Progenitor cell of endocrine pancreas (in vitro differentiated cells): ENCODE measurements at places on chromosomes 3 and 15. TPM values are rescaled to one million over a fixed set of nuclear protein-coding genes. Genes with fewer than 3 reads are reported as not detected.

Gene CCDC39
- 0.22 and 0.29 TPM in 2 replicates for total RNA-seq

Gene GOLGA8M
- 0.18 TPM in 1 of 2 replicates, not detected in the other for total RNA-seq

Gene GOLGA8G
- not detected in 2 replicates for total RNA-seq

Gene HIGD2B
- not detected in 2 replicates for total RNA-seq

Gene XCR1
- total RNA-seq = not detected in 2 replicates

Gene TRIM42
- total RNA-seq = not detected in 2 replicates

Gene RPP14
- 22.9 and 26.0 TPM in 2 replicates for total RNA-seq

Gene NRROS
- 1.4 and 2.0 TPM in 2 replicates for total RNA-seq

- H3K36me3 ChIP-seq = no peaks in the 10 kb centered on the region
- H3K4me1 ChIP-seq = peaks cover 7% of the 10 kb centered on the region
- H3K4me3 ChIP-seq = no peak overlapping the region
- no peak for DNase-seq
- peaks cover 14% of the 10 kb centered on the region for H3K27me3 ChIP-seq
Measured at GRCh38 chr15:51288143-51289065, 50.0 kb downstream of the CYP19A1 start.

DNA sequence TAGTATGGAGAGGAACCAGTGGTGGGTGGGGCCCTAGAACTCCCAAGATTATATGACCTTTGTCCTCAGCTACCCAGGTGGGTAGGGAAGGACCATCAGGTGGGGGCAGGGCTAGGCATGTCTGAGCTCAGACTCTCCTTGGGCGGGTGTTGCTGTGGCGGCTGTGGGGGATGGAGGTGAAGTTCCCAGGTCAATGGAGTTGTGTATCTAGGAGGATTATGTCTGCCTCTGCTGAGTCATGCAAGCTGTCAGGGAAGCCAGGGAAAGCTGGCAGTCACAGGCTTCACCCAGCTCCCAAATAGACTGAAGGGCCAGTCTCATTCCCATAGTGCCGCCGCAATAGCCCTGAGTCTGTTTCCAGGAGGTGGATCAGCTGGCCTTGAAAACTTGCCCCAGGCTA is 139.7 kb upstream of the CFAP20DC start:
- H3K4me3 ChIP-seq = no peak overlapping the region
- H3K27ac ChIP-seq = peak overlapping the region; percentile 25
- no peaks in the 10 kb centered on the region for H3K27me3 ChIP-seq
- no peaks in the 10 kb centered on the region for H3K36me3 ChIP-seq
- DNase-seq = no peak
- H3K4me1 ChIP-seq = peaks cover 12% of the 10 kb centered on the region

- no peak overlapping the region for H3K4me3 ChIP-seq
- peaks cover 25% of the 10 kb centered on the region for H3K4me1 ChIP-seq
- H3K36me3 ChIP-seq = peaks cover 13% of the 10 kb centered on the region
- H3K27me3 ChIP-seq = no peaks in the 10 kb centered on the region
Measured at GRCh38 chr3:182921665-182922355, 58.5 kb downstream of the DCUN1D1 start.

GRCh38 chr15:67307889-67308597 is 53.5 kb downstream of the IQCH start:
- no peak overlapping the region for H3K27ac ChIP-seq
- H3K4me3 ChIP-seq = no peak overlapping the region
- DNase-seq = no peak
- no peaks in the 10 kb centered on the region for H3K36me3 ChIP-seq

DNA sequence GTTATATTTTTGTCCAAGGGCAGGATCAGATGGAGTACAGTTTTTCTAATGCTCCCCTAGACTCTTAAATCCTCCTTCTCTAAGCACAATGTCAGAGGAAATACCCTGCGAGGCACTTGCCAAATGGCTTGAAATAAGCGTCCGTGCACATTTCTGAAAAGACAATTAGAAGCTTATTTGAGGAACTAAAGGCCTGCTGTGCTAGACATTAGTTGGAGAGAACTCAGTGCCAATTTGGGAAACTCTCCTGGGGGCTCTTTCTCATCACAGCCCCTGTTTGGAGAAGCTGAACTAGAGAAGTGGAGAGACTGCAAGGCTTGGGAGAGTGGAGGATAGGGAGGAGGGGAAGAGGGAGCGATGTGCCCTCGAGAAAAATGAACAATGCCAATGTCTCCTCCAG is 247.6 kb upstream of the C2CD4B start:
- DNase-seq = no peak
- no peaks in the 10 kb centered on the region for H3K27me3 ChIP-seq
- H3K4me3 ChIP-seq = no peak overlapping the region
- H3K36me3 ChIP-seq = no peaks in the 10 kb centered on the region
- H3K27ac ChIP-seq = no peak overlapping the region
- H3K4me1 ChIP-seq = peaks cover 10% of the 10 kb centered on the region

GRCh38 chr15:101099183-101099582 is 152.7 kb downstream of the CHSY1 start:
- H3K4me1 ChIP-seq = no peaks in the 10 kb centered on the region
- no peak overlapping the region for H3K27ac ChIP-seq
- no peak for DNase-seq
- no peaks in the 10 kb centered on the region for H3K36me3 ChIP-seq

DNA sequence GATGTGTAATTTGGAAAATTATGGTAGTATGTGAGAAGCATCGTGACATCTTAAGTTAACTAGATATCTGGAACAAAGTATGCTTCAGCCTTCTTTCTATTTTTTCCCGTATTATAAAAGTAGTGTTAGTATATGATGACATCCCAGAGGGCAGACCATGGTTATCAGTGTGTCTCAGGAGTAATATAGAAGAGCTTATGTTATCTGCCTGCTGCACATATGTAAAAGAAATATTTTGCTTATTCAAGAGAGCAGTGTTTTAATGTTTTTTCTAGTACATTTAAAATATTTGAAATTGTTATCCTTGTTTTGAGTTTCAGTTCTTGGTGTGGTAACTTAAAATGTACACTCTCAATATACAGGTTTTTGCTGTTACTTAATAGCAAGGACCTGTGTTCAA is 24.1 kb downstream of the PLCL2 start:
- no peak overlapping the region for H3K27ac ChIP-seq
- H3K4me3 ChIP-seq = no peak overlapping the region
- H3K36me3 ChIP-seq = no peaks in the 10 kb centered on the region
- DNase-seq = no peak
- no peaks in the 10 kb centered on the region for H3K27me3 ChIP-seq

DNA sequence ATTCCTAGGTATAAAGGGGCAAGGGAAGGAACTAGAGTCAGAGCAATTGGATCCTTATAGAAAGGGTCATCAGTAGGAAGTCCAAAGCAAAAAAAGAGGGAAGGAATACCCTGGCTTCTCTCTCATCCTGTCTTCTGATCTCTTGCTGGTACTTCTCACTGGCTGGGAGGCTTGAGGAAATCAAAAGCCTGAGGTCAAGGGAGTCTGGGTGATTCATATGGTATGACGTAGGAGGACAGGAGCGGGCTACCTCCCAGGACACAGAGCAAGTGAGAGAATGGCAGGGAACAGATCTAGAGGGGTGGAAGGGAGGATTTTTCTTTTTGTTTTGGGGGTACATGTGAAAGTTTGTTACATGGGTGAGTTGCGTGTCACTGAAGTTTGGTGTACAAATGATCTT is 76.0 kb downstream of the CFAP20DC start:
- H3K27ac ChIP-seq = no peak overlapping the region
- H3K27me3 ChIP-seq = no peaks in the 10 kb centered on the region
- no peak for DNase-seq
- H3K36me3 ChIP-seq = no peaks in the 10 kb centered on the region
- peaks cover 2% of the 10 kb centered on the region for H3K4me1 ChIP-seq

GRCh38 chr15:65366122-65366892 is 11.5 kb downstream of the IGDCC3 start:
- peaks cover 63% of the 10 kb centered on the region for H3K4me1 ChIP-seq
- H3K27ac ChIP-seq = peak overlapping the region; percentile 97
- peaks cover 8% of the 10 kb centered on the region for H3K36me3 ChIP-seq
- H3K27me3 ChIP-seq = no peaks in the 10 kb centered on the region

- peaks cover 14% of the 10 kb centered on the region for H3K27me3 ChIP-seq
- no peak overlapping the region for H3K4me3 ChIP-seq
- H3K27ac ChIP-seq = no peak overlapping the region
- H3K4me1 ChIP-seq = peaks cover 8% of the 10 kb centered on the region
Measured at GRCh38 chr3:156511987-156512677, 42.8 kb downstream of the SSR3 start.

GRCh38 chr3:37487785-37488184 is 313.4 kb upstream of the LRRFIP2 start:
- peaks cover 4% of the 10 kb centered on the region for H3K27me3 ChIP-seq
- no peak overlapping the region for H3K4me3 ChIP-seq
- DNase-seq = no peak
- peaks cover 2% of the 10 kb centered on the region for H3K36me3 ChIP-seq
- no peak overlapping the region for H3K27ac ChIP-seq
- peaks cover 2% of the 10 kb centered on the region for H3K4me1 ChIP-seq

DNA sequence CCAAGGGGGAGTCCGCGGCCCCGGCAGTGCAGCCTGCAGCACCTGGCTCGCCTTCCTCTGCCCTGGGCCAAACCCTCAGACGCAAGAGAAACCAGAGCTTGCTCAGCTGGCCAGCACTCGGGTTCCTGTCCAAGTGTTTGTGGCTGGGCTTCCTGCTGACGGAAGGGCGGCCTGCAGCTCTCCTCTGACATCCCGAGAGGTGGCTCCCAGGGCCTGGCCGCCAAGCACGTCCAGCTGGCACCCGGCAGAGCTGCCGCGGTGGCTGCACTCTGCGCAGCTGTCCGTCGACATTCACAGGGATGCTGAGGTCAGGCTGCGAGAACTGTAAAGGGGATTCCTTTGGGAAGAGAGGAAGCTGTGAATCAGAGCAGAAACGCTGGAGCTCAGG is 85.6 kb downstream of the CPN2 start:
- H3K27ac ChIP-seq = no peak overlapping the region
- H3K36me3 ChIP-seq = no peaks in the 10 kb centered on the region
- no peak for DNase-seq
- H3K4me3 ChIP-seq = no peak overlapping the region
- peaks cover 26% of the 10 kb centered on the region for H3K4me1 ChIP-seq

GRCh38 chr3:169578381-169579024 is 85.0 kb downstream of the MECOM start:
- H3K27me3 ChIP-seq = no peaks in the 10 kb centered on the region
- peaks cover 21% of the 10 kb centered on the region for H3K4me1 ChIP-seq
- no peak overlapping the region for H3K27ac ChIP-seq
- no peak overlapping the region for H3K4me3 ChIP-seq
- H3K36me3 ChIP-seq = peaks cover 2% of the 10 kb centered on the region
- no peak for DNase-seq

- no peaks in the 10 kb centered on the region for H3K27me3 ChIP-seq
- DNase-seq = no peak
- H3K4me1 ChIP-seq = peaks cover 7% of the 10 kb centered on the region
- no peak overlapping the region for H3K4me3 ChIP-seq
Measured at GRCh38 chr3:31740397-31740796, 207.7 kb downstream of the STT3B start.

DNA sequence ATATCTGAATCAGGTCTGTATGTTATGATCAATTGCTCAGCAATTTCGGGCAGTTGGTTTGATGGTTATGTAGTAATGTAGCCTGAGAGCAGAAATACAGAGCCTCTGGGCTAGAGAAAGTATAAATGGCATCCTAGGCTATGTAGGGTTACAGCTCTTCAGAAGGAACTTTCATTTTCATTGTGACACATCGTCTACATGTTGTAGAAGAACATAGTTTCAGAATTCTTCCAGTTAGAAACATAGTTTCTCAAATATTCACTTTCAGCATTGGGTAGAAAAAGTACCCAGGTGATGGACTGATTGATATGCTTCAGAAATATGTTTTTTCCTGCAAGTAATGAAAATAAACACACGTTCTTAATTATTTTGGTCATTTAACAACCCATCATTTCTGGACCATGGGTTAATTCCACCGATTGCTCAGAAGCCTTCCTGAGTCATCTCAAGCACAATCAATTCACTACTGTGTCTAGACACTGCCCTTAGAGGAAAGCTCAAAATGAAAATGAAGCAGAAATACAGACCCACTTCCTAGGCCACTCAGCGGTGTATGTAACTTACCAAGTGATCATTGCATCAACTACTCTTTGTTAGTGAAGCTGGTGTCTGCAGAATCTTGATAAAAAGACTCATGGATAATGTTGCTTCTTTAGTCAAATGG is 88.8 kb upstream of the TSEN2 start:
- no peak overlapping the region for H3K27ac ChIP-seq
- no peaks in the 10 kb centered on the region for H3K4me1 ChIP-seq
- no peak overlapping the region for H3K4me3 ChIP-seq
- H3K27me3 ChIP-seq = no peaks in the 10 kb centered on the region
